ENCODE measurements at places on chromosomes 2 and 18.

DNA sequence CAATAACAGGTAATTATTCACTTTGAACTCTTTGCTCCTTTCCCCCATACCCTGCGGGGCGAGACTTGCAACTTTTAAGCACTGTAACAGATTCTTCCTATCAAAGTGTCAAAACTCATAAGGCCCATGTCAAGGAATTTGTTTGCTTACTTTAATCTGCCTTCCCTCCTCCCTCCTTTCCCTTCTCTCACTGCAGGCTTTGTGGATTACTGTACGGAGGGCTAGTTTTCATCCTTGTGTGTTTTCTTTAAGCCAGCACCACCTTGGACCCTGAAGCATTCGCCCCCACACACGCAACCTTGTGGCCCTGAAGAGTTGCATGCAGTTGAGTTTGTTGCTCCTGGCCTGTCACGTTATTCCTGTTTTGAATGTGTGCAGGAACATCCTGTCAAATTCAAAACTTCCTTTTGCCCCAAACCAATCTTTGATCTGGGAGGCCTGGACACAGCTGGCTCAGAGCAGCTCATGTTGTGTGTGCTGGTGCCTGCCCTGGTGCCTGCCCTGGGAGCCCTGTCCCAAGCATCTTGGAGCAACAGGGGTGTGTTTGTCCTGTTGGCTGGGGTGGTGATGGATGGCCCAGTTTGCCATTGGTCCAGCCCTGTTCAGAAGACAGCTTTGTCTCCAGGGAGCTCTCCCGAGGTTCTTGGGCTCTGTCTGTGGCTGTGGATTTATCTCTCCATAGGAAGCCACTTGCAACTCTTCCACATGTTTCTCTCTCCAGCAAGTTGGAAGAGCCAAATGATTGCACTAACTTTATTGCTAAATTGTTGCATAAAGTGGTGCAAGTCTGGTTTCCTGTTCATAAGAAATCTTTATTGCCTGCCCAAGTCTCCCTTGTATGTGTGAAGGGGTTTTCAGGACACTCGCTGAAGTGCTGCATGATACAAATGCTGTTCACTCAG, 199.6 kb downstream of the VAPA start:
- DNase-seq = peak; percentile 37

GRCh38 chr2:117982376-117983033, 31.4 kb downstream of the CCDC93 start:
- DNase-seq = no peak

DNA sequence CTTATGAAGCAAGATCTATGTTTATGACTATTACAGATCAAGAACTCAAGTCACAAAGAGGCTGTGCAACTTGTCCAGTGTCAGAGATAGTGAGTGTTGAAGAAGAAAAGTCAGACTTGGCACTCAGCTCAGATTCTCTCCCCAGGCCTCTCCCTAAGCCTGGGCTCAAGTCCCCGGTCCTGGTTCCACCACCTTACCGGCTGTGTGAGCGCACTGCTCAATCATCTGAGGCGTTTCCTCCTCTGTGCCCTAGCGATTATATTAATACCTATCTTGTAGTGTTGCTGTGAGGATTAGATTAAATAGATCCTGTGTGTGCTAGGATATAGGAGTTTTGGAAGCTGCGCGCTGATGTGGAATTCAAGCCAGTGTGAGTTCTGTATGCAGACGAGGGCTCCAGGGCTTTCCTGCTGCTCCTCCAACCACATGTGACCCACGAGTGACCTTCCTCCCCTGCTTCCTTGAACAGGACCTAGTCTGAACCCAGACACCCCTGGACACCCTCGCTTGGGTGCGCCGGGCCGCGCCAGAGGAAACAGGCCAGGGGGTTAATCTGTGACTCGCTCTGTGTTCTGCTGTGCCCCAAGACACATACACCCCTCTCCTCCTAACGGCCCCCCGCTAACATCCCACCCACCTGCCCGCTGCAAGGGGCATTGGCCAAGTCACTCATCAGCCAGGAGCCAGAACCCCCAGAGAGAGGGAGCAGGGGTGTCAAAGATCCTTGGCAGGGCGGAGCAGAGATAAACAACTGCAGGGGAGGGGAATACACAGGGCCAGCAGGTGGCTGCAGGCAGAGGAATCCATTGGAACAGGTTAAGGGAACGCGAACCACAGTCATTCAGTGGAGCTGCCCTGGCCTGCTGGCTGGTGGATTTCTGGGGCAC, 38.3 kb downstream of the TNS1 start:
- DNase-seq = no peak

GRCh38 chr2:47221946-47222345, 66.8 kb upstream of the STPG4 start:
- no peak for DNase-seq

GRCh38 chr2:216420367-216421101, 8.2 kb downstream of the SMARCAL1 start:
- no peak for DNase-seq

DNA sequence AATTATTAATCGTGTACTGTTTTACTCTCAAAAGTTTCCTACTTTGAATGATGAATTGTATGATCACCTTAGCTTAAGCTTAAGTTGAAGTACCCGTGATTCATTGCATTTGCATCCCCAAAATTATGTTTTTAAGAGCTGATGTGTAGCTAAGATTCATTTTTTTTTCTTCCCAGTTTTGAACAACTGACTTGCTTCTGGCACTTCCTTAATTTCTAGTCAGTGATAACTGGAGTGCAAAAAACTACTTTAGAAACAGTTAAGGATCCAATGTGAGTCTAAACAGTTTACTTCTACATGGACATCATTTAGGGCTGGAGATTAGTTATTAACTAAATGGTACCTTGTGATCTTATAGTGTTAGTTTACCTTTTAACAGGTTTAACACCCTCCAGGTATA, 124.0 kb upstream of the CAVIN2 start:
- no peak for DNase-seq

DNA sequence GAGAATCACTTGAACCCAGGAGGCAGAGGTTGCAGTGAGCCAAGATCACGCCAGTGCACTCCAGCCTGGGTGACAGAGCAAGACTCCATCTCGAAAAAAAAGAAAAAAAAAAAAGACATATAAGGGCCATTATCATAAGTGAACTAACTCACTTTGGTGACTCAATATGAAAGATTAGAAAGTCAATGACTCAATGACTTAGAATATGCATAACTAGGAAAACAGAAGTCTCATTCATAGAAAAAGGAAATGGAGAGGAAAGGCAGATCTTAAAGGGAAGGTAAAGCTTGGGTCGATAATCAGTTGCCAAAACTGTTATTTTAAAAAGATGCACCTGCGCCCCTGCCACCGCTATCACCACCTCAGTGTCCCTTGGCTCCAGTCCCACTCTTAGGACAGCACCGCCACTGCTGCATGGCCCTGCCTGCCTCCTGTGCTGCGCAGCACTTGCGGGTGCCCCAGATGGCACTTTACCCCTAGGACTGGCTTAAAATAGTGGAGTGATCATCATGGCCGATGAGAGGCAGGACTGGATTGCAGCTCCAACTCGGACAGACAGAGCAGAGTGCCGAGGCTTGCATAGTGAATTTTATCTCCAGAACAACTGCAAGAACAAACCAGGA, 54.7 kb downstream of the INO80D start:
- DNase-seq = no peak

GRCh38 chr2:132473174-132473883, 56.7 kb downstream of the GPR39 start:
- no peak for DNase-seq

DNA sequence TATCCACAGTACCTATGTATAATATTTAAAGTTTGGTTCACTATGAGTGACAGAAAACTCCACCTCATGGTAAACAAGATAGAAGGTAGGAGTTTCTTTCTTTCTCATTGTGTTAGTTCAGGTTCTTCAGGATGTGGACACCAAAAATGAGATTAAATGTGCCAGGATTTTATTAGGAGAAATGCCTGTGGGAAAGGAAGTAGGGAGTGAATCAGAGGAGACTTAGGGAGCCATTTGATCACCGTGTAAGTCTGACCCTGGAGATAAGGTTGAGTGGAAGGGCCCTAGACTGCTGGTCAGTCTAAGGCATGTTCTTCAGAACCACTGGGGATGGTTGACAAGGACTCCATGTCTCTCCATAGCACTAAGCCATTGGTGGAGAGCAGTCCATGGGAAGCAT, 8.1 kb downstream of the AOX1 start:
- DNase-seq = no peak

GRCh38 chr2:242044313-242044590, 174.7 kb downstream of the RTP5 start:
- no peak for DNase-seq

DNA sequence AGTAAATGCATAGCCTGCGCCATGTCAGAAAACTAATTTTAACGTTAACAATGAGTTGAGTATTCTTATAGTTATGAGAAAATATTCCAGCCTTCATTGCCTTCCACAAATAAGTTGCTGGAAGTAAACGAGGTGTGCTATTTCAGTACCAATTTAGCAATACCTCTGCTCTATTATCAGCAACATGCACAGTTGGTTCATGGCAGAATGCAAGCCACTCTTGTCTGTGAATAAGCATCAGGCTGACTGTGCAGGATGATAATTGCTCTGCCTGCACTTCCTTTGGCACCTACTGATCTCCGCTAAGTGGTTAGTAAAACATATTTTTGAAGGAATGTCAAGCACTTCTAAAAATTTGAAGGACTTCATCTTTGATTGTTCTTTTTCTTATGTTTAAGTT, 261.9 kb upstream of the SIX3 start:
- DNase-seq = peak; percentile 3

- no peak for DNase-seq
Observed at GRCh38 chr18:67143028-67143427, 373.5 kb downstream of the DSEL start.

- DNase-seq = no peak
Observed at GRCh38 chr2:116809109-116809508, 1005.4 kb upstream of the DDX18 start.

DNA sequence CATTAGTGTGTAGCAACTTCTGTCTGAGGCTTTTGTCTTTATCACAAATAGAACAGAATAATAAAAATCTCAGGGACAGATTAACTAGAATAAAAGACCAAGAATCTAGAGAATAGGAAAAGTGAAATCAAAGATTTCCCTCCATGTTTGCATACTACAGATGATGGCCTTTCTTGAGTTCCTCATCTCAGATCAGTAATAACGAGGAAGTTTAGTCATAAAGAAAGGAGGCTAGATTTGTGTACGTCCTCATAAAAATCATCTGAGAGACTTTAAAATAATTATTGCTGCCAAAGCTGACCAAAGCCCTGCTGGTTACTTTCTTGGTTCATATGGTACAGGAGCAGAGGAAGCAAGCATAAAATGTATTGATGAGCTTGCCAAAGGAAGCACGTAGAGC, 117.3 kb downstream of the MIB1 start:
- DNase-seq = no peak

DNA sequence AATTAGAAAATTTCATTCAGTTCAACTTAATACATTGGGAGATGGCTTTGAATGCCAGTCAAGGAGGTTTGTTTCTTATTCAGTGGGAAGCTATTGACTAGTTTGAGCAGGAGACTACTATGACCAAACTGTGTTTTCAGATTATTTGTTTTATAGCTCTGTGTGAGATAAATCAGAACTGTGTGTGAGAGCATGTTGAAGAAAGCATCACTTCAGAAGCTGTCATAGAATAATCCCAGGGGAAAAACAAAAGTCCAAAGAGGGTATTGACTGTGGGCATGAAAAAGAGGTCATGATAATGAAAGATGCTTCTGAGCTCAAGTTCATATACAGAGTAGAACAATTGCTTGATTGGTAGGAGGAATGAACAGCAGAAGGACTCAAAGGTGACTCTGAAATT, 160.6 kb downstream of the MAP2 start:
- DNase-seq = no peak

- DNase-seq = no peak
Observed at GRCh38 chr2:61969376-61969775, 63.9 kb downstream of the COMMD1 start.

DNA sequence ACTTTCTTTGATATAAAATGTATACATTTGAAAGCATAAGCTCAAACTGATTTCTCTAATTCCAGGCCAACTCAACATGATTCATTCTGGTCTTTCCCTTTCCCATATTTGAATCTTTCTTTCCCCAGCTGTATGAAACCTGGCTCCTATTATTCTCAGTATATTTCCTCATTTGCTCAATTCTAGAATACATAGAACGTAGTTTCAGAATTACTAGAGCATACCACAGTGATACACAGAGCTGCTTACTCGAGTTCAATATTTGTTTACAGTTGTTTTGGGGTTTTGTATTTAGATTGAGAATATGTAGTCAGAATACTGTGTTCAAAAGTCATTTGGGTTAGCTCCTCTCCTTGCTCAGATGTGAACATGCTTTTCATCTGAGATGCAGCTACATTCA, 43.0 kb downstream of the TNFRSF11A start:
- DNase-seq = no peak

DNA sequence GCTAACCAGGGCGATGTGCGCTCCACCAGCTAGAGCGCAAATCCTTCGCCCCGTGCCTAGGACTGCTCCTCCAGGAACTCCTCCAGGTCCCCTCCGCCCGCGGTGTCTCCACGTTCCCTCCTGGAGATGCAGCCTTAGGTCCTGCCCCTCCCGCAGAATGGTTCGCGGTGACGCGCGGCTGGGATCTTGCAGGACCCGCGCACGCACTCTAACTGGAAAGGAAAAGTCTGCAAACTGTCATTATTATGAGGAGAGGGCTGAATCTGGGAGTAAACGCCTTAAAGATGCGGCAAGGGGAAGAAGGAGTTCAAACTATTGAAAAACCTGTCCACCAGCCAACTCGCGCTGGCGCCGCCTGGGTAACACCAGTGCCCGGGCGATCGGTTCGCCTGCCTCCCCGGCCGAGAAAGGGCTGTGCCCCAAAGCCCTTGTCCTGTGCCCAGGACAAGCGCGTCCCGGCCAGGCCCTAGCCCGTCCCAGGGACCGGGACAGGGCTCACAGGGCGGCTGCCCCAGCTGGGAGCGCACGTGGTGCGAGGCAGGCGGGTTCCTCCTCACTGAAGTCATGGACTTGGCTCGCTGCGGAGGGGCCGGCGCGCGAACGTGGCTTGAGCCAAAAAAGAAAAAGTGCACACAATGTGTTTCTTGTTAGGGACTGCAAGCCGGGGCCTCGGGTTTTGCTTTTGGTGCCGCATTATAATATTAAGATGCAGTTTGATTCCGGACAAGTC, 5.5 kb upstream of the ID2 start:
- DNase-seq = peak; percentile 91

DNA sequence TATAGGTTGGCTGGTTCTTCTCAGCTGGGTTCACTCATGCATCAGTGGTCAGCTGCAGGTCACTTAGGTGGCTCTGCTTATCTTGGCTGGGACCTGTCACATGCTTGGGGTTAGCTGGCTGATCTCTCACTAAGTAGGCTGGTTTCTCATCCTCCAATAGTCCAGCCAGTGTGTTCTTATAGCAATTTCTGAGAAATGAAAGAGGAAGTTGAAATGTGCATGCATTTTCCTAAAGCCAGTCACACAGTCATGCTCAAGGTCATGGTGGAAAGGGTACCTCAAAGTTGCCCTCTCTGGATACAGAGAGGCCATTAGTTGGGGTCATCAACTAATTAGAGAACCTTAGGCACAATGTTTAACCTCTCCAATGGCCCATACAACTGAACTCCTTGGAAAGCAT, 64.4 kb downstream of the KLHL29 start:
- DNase-seq = no peak

- peak; percentile 1 for DNase-seq
Observed at GRCh38 chr2:221895366-221896121, 323.4 kb upstream of the EPHA4 start.

GRCh38 chr2:226037526-226037925, 638.0 kb downstream of the NYAP2 start:
- no peak for DNase-seq
